ENCODE measurements at places on chromosomes 12 and 14.

DNA sequence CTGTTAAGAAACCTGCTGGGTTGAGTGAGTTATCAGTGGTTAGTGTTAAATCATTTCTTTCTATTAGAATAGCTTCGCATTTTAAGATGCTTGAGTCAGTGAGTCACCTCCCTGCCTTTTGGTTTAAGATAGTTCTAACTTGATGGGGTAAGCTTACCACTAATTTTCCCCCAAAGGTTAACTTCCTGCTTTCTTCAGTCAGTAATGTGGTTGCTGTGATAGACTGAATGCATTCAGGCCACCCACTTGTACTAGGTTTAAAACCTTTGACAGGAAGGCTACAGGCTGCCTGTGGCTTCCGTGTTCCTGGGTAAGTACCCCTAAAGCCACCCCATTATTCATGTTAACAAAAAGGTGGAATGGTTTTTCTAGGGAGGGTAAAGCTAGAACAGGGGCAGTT is 25.3 kb downstream of the CLEC2A start:
- no peak for DNase-seq

GRCh38 chr12:131983554-131983953 is 33.8 kb downstream of the EP400 start:
- no peak for DNase-seq

DNA sequence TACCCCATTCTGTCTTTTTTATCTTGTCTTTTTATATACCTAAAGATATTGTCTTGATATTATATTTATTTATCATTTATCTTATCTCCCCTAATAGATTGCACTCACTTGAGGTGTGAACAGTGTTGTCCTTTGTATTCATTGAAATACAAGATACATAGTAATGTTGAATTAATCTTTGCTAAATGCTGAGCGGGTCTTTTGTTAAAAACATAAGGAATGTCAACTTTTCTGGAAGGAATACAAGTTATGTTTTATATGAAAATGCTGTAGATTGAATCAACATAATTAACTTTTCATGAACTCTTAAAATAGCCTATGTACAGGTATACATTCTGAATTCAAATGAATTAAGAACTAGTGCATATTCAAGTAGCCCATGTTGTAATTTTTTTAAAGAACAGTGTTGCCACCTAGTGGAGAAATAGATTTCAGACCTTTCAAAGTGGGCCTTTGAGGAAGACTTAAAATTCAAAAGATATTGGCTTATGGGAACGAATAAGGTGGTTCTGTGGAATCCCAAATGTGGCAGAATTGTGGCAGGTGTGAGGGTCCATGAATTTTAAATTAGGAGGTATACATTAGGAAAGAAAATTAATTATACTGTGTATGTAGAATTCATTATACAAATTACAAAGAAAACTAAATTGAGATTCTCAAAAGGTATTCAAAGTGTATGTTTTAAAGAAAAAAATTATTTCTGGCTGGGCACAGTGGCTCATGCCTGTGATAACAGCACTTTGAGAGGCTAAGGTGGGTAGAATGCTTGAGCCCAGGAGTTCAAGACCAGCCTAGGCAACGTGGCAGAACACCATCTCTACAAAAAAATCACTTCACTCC is 19.1 kb downstream of the BBOF1 start:
- peak; percentile 10 for DNase-seq

DNA sequence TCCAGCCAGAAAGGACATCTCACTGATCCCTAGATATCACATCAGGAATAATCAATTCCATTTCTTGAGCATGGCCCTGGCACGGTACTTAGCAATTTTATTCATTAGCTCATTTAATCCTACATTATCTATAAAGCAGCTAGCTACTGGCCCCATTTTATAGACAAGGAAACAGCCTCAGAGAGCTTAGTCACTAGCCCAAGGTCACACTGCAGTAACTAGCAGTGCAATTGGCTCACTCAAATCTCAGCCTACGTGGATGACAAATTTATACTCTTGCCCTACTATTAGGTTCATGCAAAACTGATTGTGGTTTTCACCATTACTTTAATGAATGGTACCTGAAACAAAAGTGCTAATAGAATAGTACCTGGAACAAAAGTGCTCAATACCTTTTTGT is 41.7 kb downstream of the NUAK1 start:
- DNase-seq = no peak

GRCh38 chr12:15982471-15982870 is 71.3 kb downstream of the DERA start:
- DNase-seq = peak; percentile 62

DNA sequence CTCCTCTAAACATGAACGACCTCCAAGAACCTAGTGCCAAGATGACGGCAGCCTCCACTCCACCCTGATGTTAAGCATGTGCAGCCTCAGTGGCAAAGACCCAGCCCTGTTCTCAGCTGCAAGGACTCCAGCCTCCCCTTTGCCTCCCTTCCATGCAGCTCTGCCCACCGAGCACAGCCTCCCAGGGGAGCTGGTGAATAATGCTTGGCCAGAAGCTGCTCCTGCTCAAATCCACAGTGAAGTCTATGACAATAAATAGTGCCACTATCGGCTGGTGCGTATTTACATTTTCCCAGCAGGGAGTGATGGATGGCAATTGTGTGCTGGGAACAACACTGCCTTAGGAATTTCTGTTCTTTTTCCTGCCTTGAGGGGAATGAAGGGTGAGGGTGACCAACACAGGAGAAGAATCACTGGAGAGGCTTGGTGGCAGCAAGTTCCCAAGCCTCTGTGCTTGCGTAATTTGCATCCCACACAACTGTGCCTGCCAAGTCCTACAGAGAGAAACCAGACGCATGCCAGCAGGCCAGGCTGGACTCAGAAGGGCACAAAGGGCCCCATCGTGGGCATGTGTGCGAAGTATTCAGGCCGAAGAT is 29.9 kb upstream of the TC2N start:
- no peak for DNase-seq

GRCh38 chr14:72434856-72435255 is 459.0 kb downstream of the DPF3 start:
- no peak for DNase-seq

DNA sequence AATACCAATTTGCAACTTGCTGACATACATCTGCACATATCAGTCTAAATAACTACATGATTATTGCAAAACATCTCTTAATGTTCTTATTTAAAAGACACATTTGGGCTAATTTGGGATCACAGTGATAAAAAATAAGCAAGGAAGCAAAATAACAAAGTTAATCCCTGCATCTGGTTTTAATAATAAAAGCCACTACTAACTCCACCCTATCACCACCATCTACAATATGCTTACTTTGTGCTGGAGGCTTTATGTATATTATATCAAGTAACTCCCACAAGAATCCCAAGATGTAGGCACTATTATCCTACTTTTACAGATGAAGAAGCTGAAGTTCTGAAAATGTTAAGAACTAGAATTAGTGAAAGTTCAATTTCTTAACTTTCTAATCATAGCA is 45.7 kb downstream of the TAOK3 start:
- no peak for DNase-seq

- DNase-seq = no peak
Observed at GRCh38 chr12:61993734-61994345, 266.4 kb upstream of the USP15 start.

DNA sequence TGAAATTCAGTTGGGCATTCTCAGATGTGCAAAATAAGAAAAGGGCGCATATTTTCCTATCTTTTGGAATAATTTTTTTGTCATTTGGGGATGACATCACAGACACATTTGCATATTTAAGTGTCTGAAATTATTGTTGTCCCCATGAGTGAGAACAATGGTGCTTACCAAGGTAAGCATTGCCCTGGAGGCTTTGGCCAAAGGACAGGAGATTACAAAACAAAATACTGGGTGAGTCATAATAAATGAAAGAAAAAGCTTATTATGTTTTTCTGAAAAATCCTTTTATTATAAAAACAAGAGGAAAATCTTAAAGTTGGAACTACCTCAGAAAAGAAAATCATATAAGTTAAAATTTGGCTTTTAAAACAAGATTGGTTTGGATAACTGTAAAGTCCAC is 254.9 kb downstream of the BTG1 start:
- no peak for DNase-seq

- DNase-seq = no peak
Observed at GRCh38 chr12:62214846-62215245, 45.4 kb upstream of the USP15 start.

GRCh38 chr12:32891526-32891925 is 5.1 kb downstream of the PKP2 start:
- no peak for DNase-seq

- DNase-seq = no peak
Observed at GRCh38 chr14:38039496-38039895, 168.2 kb upstream of the SSTR1 start.

GRCh38 chr14:32977913-32978312 is 39.2 kb downstream of the NPAS3 start:
- no peak for DNase-seq

GRCh38 chr12:53217051-53217930 is 10.2 kb upstream of the ITGB7 start:
- DNase-seq = no peak

GRCh38 chr14:34872822-34873588 is 2.2 kb downstream of the BAZ1A start:
- DNase-seq = no peak

DNA sequence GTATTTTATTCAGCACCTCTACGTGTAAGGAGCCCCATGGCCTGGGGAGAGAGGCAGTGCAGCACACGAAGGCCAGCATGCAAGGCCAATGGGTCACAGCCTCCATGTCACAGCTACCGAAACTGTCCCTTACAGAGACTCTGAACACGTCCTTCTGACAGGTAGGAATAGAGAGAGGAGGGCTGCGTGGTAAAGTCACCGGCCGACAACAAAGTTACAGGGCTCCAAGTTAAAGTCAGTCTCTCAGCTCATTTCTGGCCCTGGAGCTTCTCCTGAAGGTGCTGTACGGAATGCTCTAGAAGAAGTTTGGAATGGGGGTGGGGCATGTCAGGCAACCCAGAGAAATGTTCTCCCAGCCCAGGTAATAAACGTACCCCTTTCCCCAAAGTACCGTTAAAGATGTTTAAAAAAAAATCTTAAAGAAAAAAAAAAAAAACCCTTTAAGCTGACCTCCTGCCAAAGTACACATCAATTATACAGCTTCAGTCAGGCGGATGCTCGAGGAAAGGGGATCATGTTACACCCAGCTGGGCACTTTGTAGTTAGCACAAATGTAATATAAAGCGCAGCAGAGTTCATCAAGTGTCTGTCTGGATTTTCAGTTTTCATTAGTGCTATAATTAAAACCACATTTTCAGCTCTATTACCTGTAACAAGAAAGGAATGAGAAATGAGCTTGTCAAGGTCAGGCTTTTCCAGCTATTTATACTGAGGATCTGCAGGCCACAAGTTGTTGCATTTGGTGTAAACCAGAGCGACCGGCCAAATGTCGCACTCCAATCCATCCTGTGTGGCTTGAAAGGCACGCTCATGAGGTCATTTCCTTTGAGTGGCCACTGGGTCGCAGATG is 53.3 kb upstream of the CDKN3 start:
- DNase-seq = no peak

- no peak for DNase-seq
Observed at GRCh38 chr14:77037215-77037937, 8.9 kb upstream of the IRF2BPL start.

GRCh38 chr12:111155521-111155920 is 213.4 kb downstream of the PHETA1 start:
- DNase-seq = no peak

DNA sequence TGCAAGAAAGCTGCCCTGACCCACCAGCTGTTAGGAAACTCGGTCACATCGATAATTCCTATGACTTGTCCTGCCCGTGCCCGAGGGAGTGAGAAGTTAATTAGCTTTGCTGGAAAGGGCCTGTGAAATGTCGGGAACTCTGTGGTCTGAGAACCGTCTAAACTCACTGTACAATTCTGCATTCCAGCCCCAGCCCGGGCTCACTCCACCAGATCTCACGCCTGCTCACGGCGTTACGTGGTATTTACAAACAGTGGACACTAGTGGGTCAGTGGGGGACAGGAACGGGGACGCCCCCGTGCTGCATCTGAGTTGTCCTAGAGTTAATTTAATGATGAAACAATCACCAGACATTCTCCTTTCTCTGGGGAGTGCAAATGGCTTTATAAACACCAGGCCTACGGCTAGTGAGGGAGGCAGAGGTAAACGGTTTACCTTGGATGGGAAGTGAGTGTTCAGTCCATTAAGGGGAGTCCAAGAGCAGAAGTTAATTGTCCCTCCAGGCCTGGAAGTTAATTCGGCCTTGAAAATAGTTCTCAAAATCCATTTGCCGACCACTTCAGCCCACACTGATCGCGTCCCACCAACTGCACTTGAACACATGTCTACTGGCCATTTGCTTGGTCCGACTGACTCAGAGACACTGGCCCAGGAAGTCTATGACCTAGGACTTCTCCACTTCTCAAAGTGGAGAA is 93.5 kb upstream of the MED13L start:
- no peak for DNase-seq

DNA sequence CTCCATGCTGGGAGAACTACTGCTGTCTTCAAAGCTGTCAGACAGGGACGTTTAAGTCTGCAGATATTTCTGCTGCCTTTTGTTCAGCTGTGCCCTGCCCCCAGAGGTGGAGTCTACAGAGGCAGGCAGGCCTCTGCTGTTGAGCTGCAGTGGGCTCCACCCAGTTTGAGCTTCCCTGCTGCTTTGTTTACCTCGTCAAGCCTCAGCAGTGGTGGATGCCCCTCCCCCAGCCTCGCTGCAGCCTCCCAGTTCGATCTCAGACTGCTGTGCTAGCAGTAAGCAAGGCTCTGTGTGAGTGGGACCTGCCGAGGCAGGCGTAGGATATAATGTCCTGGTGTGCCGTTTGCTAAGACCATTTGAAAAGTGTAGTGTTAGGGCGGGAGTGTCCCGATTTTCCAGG is 31.4 kb upstream of the RFX4 start:
- DNase-seq = no peak

DNA sequence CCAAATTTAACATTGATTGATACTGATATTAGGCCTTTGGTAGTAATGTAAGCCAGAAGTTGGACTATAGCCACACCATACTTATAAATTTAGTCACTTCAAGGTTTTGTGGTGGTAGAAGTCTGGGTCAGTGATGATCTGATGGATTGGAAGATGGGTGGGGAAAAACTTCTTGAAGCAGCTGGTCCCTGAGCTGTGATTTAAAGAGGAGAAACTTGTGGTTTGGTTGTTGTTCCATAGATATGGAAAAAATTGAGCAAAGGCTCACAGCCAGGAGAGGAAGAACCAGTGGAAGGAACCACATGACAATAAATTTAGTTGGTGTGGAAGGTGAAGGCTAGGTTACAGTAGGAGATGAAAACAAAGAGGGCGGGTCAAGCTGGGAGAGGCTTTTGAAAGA is 26.1 kb downstream of the PTHLH start:
- DNase-seq = no peak

- DNase-seq = peak; percentile 19
Observed at GRCh38 chr12:24780697-24781368, 168.1 kb downstream of the BCAT1 start.

DNA sequence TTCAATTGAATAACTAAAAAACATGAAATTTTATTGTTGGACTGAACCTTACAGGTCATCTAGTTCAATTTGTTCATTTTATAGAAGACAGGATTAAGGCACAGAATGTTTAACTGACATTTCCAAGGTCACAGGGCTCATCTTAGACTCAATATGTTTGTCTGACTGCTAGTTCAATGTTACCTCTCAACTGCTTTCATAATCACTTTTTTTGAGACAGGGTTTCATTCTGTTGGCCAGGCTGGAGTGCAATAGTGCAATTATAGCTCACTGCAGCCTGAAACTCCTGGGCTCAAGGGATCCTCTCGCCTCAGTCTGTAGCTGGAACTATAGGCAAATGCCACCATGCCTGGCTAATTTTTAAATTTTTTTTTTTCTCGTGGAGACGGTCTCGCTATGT is 24.4 kb upstream of the ITGA5 start:
- no peak for DNase-seq

- no peak for DNase-seq
Observed at GRCh38 chr12:63321373-63321772, 170.4 kb upstream of the AVPR1A start.

All from SW 1271 (cell line).